ENCODE measurements at places on chromosomes 5 and 9. TPM values are rescaled to one million over a fixed set of nuclear protein-coding genes. Genes with fewer than 3 reads are reported as not detected.

- DNase-seq, result no peak
These were observed 187.4 kb downstream of the RFK start for GRCh38 chr9:76206821-76207220.

- DNase-seq, result no peak
These were observed 609.4 kb upstream of the COX7C start for GRCh38 chr5:86008293-86008692.

DNA sequence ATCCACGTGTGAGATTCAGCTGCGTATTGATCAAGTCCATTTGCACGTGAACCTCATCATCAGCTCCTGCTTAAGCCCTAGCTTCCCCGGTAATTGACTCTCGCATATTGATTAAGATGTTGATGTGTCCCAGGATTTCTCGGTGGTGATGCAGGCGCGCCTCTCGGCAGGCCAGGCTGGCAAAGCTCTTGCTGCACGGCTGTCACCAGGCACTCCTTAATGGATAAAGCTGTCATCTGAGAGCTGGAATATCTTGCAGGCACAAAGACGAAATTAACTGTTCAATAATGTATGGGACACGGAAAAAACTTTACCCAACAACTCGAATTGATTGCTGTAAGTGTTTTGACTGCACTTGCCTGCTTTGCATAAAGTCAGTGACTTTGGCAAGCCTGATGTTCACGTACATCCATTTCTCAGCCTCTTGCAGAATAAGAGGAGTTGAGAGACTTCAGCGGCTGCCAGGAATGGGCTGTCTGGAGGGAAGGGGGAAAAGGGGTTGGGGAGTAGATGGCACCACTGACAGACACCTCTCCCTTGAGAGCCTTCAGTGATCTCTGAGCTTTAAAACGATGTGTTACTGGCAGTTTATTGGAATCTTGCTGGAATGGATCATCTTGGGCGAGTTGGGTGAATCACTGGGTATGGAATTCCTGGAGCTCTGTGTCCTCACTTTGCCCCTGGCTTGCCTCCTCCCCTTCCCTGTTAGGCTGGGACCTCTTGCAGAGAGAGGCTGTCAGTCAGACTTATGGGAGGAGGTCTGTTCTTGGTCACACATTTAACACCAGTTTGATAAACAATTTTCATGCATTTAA is 650.3 kb downstream of the CCDC171 start:
- no peak for DNase-seq

- DNase-seq, result no peak
These were observed 18.1 kb upstream of the CLK4 start for GRCh38 chr5:178644826-178645545.

Gene FBXL7
- total RNA-seq, result 29.2 TPM

Gene CAPSL
- 1.8 TPM for total RNA-seq
